Esophagus squamous epithelium (tissue), 5 donors: ENCODE measurements at places on chromosomes 16 and 17.

DNA sequence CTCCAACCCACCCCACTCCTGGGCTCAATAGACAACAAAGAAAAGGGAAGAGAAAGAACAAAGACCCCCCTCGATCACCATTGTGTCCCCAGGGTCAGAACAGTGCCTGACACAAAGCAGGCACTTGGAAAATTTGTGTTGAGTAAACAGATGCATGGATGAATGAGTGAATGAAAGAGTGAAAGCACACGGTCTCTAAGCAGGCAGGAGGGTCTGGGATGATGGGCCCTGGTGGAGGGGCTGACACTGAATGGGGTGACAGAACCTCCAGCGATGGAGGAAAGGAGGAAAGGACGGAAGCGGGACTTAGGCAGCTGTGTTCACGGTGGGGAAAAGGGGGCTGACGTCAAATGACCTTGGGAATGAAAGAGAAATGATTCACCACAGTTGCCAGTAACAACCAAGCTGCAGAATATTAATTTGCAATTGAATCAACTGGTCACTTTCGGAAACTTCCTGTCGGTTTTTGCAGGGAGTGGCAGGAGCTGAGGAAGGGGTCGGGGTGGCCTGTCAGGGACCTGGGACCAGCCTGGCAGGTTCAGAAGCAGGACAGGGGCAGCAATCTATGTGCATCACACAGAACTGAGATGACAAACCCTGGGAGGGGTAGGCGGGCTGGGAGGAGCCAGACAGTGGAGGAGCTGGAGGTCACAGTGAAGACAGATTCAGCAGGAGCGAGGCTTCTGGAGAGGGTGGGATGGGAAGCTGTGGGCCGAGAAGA is 6.7 kb upstream of the GAST start:
- DNase-seq: no peak

GRCh38 chr17:63523253-63523855 is at the start of gene KCNH6:
KCNH6 (plus strand) TSS chr17:63523358; CDS start chr17:63523414, 56 bp downstream.
- no peak for DNase-seq

DNA sequence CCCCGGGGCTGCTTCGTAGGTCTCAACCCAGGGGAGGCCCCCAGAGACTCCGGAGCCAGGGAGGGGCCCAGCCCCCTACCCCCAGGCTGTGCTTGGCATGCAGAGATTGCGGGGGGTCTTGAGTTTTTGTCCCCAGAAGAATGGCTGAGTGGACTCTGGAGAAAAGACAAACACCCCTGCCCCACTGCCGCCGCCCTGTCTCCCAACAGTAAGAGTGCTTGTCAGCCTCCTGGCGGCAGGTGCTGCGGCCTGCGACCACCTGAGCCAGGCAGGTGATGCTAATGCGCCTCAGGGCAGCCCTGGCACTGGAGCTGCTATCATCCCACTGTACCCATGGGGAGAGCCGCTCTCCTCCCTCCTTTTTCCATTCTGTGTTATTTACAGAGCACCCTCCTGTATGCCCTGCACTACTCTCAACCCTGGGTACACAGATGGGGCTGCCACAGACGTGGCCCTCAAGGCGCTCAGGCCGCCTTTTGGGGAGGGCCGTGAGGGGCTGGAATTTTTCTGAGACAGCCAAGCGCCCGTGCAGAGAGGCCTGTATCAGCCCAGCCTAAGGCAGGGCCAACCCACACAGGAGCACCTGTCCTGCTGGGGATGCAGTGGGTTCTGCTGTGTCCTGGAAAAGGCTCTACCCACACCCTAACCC is 2.6 kb upstream of the IL17C start:
- no peak for DNase-seq

GRCh38 chr17:29722411-29723198 is 99.9 kb upstream of the CORO6 start:
- no peak for DNase-seq

GRCh38 chr16:52747088-52747595 is 200.2 kb upstream of the TOX3 start:
- DNase-seq: no peak

- no peak for DNase-seq
These were observed 128.8 kb downstream of the ASIC2 start for GRCh38 chr17:33164169-33164881.

GRCh38 chr17:10752696-10753095 is 22.9 kb upstream of the TMEM220 start:
- DNase-seq: no peak

DNA sequence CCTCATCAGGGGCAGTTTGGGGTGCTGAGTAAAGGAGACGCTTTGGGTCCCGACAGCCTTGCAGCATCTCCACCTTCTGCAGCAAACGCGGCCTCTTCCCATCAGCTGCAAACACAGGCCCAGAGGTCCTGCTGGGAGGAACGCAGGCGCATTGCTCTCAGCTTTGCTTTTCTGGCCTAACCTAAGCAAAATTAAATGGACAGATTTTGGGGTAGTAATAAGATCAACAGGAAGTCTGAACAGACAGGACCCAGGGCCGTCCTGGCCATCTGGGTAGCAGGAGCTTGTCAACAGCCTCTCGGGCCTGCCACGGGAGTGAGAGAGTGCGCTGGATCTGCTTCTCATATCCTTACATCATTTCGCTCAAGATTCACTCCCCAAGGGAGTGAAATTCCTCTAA is 7.2 kb downstream of the NUBP1 start:
- no peak for DNase-seq
